ENCODE measurements at places on chromosomes 1 and 21. TPM values are rescaled to one million over a fixed set of nuclear protein-coding genes. Genes with fewer than 3 reads are reported as not detected.

DNA sequence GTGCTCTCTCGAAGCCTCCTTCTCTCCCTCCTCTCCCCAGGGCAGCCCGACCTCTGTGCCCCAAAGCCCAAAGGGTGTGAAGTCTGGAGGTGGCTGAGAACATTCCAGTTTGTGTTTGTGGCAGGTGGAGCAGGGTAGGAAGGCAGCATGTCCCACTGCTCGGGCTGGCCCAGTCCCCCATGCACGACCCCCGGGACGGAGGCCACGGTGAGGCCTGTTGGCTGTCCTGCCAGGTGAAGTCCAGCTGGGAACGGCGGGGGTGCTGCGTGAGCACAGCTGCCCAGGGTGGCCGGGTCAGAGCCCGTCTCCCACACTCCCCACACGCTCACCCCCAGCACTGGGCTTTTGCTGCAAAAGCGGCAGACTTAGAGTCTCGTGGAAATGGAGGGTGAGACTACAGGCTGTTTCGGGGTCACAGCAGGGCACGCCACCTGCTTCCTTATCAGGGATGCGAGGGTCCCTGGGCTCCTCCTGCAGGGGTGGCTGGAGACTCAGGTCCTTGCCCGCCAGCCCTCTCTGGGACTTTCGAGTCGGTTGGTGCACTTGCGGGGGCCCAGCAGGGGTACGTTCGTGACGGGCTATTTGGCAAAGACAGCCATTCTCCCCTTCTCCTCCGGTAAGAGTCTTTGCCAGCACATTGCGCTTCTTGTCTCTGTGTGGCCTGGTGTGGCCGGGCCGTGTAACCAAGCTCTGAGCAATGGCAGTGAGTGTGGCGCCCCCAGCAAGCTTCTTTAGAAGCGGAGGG lies 40.3 kb downstream of the MORN1 start:
- no peak for DNase-seq
- no peaks in the 10 kb centered on the region for H3K4me1 ChIP-seq
- H3K36me3 ChIP-seq = no peaks in the 10 kb centered on the region
- H3K27ac ChIP-seq = no peak overlapping the region

DNA sequence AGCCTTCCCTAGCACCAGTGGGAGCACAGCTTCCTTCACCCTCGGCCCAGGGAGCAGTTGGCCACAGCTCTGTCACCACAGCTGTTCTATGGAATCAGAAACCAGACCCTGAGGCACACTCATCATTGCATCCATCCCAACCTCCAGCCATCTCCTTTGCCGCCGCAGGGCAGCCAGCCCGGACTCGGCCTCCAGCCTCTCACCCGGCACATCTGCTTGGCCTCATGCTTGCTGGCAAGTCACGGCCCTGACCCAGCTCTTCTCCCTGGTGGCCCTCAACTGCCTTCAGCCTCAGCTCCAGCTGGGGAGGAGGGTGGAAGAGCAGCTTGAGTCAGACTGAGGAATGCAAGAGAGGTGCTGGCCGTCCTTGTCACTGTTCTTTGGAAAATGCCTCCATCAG lies 59.8 kb downstream of the TOR1AIP2 start:
- DNase-seq = no peak
- H3K4me3 ChIP-seq = no peak overlapping the region
- H3K27ac ChIP-seq = no peak overlapping the region
- H3K4me1 ChIP-seq = peaks cover 14% of the 10 kb centered on the region

DNA sequence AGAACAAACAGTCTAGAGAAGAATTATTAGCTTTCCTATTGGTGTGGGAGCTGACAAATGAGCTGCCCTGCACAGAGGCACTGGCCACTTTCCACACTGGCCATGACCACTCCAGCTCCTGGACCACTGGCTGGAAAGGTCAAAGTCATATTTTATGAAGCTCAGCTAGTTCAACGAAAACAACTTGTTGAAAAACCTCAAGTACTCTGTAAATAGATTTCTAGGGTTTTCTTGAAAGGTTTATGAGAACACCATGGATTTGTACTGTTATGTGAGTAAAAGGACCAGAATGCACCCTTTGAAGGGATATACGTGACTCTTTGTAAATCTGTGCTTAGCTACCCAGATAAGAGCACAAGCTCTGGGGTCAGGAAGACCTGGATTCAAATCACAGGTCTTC lies 54.5 kb upstream of the FGGY start:
- H3K27me3 ChIP-seq = peaks cover 10% of the 10 kb centered on the region
- no peak overlapping the region for H3K4me3 ChIP-seq
- no peak overlapping the region for H3K27ac ChIP-seq
- no peak for DNase-seq
- H3K36me3 ChIP-seq = no peaks in the 10 kb centered on the region

Gene LMX1A
- total RNA-seq = not detected

GRCh38 chr1:168285521-168285790 lies 4.8 kb downstream of the TBX19 start:
- no peak overlapping the region for H3K4me3 ChIP-seq
- no peak overlapping the region for H3K27ac ChIP-seq
- H3K36me3 ChIP-seq = peaks cover 9% of the 10 kb centered on the region
- no peaks in the 10 kb centered on the region for H3K27me3 ChIP-seq
- peaks cover 30% of the 10 kb centered on the region for H3K4me1 ChIP-seq
- no peak for DNase-seq

DNA sequence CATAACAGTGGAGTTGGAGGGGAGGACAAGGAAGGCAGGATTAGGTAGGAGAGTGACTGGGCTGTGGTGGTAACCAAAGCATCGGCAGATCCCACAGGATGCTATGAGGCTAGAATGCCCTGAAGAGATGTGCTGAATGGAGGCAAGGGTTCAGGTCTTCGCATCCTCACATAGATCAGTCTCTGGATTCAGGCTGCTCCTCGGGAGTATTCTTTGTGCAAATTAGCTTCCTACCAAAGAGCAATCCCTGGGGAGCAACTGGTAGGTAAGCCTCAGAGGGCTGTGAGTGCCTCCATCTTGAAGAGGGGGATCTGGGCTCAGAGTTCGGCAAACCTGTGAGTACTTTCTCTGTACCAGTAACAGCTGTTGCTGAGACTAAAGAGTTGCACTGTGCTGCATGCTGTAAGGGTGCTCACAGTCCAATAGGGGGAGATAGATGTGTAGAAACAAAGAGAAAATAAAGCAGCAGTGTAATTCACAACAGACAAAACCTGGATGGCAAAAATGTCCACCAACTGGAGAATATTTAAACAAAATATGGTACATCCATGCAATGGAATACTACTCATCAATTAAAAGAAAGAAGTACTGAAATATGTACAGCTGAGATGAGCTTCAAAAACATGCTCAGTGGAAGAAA lies 322.4 kb upstream of the DEPDC1 start:
- H3K36me3 ChIP-seq = no peaks in the 10 kb centered on the region
- H3K27ac ChIP-seq = no peak overlapping the region
- no peaks in the 10 kb centered on the region for H3K4me1 ChIP-seq
- H3K4me3 ChIP-seq = no peak overlapping the region
- no peak for DNase-seq

Gene C4BPB
- total RNA-seq = 0.23 TPM

GRCh38 chr1:172990598-172991215 lies 60.0 kb downstream of the TNFSF18 start:
- H3K4me1 ChIP-seq = no peaks in the 10 kb centered on the region
- H3K27me3 ChIP-seq = no peaks in the 10 kb centered on the region
- H3K4me3 ChIP-seq = no peak overlapping the region
- no peak overlapping the region for H3K27ac ChIP-seq
- no peak for DNase-seq

DNA sequence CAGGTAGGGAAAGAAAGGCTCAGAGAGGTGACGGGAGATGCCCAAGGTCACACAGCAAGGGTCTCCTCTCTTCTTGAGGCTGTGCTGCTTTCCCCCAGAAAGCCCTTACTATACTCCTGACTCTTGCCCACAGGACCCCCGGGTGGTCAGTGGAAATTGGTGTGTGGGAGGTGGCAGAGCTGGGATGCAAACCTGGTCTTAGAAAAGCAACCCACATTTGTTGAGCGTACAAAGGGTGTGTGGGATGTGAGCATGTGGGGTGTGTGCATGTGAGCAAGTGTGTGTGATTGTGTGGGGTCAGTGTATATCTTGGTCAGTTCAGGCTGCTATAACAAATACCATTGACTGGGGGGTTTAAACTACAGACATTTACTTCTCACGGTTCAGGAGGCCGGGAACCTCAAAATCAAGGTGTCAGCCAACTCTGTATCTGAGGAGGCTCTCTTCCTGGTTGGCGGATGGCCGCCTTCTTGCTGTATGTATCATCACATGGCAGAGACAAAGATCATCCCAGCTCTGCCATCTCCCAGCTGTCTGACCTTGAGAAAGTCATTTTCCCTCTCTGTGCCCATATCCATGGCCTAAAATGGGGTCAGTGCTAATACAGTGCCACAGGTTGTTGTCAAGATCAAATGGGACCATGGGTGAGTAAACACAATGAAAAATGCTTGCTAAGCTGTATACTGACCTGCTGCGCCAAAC lies 268.5 kb downstream of the PTPRU start:
- H3K27ac ChIP-seq = no peak overlapping the region
- DNase-seq = no peak
- no peaks in the 10 kb centered on the region for H3K36me3 ChIP-seq
- no peak overlapping the region for H3K4me3 ChIP-seq

DNA sequence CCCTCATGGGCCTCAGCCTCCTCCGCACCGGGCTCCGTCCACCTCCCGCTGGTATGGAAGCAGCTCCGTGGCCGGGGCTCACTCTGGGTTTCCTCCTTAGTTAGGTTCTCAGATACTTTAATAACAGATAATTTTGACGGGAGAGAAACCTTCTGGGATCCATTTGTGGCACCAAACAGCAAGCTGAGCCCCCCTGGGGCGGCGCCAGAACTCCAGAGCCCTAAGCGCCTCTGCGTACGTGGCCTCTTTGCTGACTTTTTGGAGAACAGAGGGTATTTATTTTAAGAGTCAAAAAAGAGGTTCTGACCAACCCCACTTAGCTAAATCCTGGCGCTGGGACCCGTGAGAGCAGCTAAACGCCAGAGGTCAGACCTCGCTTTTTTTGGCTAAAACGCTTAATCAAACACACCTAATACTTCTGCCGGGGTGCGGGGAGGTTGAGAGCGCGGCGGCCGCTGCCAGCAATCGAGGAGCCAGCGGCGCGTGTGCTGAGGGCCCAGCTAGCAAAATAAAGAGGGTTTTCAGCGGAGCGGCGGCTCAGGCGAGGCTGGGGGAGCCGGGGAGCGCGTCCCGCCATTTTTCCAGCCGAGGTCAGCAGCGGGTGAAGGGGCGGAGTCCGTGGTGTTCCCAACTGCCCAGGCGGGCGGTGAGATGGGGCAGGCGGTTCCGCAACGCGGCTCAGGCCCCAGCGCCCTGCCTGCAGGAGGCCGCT lies 171.7 kb downstream of the PRDM16 start:
- no peaks in the 10 kb centered on the region for H3K4me1 ChIP-seq
- H3K36me3 ChIP-seq = no peaks in the 10 kb centered on the region
- DNase-seq = no peak
- no peaks in the 10 kb centered on the region for H3K27me3 ChIP-seq
- no peak overlapping the region for H3K4me3 ChIP-seq
- no peak overlapping the region for H3K27ac ChIP-seq

Gene ARHGAP30
- 170 TPM for total RNA-seq

Gene FAM72A
- total RNA-seq = 28.2 TPM

Gene ATP6V1G3
- total RNA-seq = not detected

DNA sequence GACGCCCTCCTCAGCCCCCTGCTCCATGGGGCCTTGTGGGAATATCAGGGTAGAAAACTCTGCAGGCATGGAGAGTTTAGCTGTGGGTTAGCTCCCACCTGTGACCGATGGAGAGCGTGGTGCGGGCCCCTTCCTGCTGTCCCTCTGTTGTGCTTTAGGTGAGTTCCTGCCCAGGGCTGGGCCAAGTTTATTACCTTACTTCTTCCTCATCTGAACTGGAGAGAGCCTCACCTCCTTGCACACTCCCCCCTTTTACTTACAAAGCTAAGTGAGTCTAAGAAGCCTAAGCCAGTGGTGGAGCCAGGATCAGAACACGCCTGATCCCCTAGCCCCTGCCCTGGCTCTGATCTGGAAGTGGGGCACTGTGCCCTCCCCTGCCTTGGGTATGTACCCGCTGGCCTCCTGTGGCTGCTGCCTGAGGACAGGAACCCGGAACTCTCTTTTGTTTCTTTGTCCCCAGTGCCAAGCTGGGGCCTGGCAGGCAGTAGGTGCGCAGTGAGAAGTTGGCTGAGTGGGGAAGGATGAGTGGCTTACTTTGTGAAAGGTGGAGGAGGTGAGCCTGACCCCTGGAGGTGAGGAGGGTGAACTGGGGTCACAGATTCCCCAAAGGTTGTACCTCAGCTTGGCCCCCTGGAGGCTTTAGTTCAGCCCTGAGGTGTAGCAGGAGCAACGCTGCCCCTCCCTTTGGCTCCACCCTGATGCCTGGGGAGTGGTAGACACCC lies 32.9 kb downstream of the ARHGEF10L start:
- H3K4me1 ChIP-seq = no peaks in the 10 kb centered on the region
- no peak overlapping the region for H3K4me3 ChIP-seq
- no peaks in the 10 kb centered on the region for H3K36me3 ChIP-seq
- H3K27me3 ChIP-seq = no peaks in the 10 kb centered on the region

DNA sequence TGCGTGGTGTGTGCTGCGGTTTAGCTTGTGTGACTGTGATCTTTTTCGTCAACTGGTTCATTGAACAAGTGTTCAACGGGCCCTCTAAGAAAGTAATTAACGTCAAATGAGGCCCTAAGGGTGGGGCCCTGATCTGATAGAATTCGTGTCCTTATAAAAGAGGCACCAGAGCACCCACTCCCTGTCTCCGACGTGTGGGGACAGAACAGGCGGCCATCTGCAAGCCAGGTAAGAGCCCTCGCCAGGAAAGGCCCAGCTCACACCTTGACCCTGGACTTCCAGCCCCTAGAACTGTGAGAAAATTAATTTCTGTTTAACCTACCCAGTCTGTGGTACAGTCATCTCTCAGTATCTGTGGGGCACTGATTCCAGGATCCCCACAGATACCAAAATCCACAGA lies 20.4 kb upstream of the SAMD11 start:
- no peak overlapping the region for H3K4me3 ChIP-seq
- no peak for DNase-seq
- H3K27me3 ChIP-seq = peaks cover 65% of the 10 kb centered on the region
- no peaks in the 10 kb centered on the region for H3K36me3 ChIP-seq

Gene COL24A1
- total RNA-seq = not detected

GRCh38 chr1:147721716-147722115 lies 38.7 kb downstream of the GJA5 start:
- DNase-seq = no peak
- peaks cover 30% of the 10 kb centered on the region for H3K27me3 ChIP-seq
- no peak overlapping the region for H3K4me3 ChIP-seq
- no peak overlapping the region for H3K27ac ChIP-seq

Gene F13B
- not detected for total RNA-seq

GRCh38 chr1:22826604-22827580 lies 116.3 kb downstream of the EPHB2 start:
- peaks cover 2% of the 10 kb centered on the region for H3K27me3 ChIP-seq
- H3K27ac ChIP-seq = no peak overlapping the region
- H3K4me1 ChIP-seq = no peaks in the 10 kb centered on the region
- no peak overlapping the region for H3K4me3 ChIP-seq
- DNase-seq = no peak
- H3K36me3 ChIP-seq = no peaks in the 10 kb centered on the region

DNA sequence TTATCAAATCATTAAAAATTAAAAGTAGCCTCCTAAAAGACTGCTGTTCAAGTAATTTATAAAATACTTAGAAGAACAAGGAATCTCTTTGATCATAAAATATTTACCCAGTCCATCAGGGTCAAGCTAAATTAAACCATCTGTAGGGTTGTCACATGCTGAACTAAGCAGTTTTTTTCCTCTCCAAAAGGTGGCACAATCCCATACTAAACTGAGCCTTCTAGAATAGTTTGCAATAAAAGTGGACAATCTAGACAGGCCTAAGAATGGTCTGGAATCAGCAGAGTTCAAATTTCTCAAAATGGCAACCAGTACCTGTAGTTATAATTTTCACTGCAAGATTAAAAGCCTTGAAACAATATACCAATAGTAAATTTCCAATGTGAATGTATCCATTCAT lies 194.8 kb downstream of the EIF4G3 start:
- H3K27ac ChIP-seq = no peak overlapping the region
- H3K36me3 ChIP-seq = peaks cover 3% of the 10 kb centered on the region
- H3K4me3 ChIP-seq = no peak overlapping the region
- H3K27me3 ChIP-seq = no peaks in the 10 kb centered on the region

Gene ABCA4
- not detected for total RNA-seq

Gene NES
- not detected for total RNA-seq

All from activated T-helper 2 cell treated with anti-CD3 and anti-CD28 coated beads, Interferon-gamma antibody, Interleukin-2, Interleukin-4, amounts not matched to agents 10 μg/mL and 5 μg/mL and 100 μg/mL, durations not matched to agents 14 hours and 24 hours and 36 hours (primary cell).